Suppressor macrophage treated with lipopolysaccharide for 4 hours (primary cell): ENCODE measurements at places on chromosomes 3 and 15.

- peak; percentile 39 for DNase-seq
Observed at GRCh38 chr3:43071313-43071893, 34.5 kb downstream of the POMGNT2 start.

- no peak for DNase-seq
Observed at GRCh38 chr3:175226444-175226843, 367.3 kb downstream of the NAALADL2 start.

DNA sequence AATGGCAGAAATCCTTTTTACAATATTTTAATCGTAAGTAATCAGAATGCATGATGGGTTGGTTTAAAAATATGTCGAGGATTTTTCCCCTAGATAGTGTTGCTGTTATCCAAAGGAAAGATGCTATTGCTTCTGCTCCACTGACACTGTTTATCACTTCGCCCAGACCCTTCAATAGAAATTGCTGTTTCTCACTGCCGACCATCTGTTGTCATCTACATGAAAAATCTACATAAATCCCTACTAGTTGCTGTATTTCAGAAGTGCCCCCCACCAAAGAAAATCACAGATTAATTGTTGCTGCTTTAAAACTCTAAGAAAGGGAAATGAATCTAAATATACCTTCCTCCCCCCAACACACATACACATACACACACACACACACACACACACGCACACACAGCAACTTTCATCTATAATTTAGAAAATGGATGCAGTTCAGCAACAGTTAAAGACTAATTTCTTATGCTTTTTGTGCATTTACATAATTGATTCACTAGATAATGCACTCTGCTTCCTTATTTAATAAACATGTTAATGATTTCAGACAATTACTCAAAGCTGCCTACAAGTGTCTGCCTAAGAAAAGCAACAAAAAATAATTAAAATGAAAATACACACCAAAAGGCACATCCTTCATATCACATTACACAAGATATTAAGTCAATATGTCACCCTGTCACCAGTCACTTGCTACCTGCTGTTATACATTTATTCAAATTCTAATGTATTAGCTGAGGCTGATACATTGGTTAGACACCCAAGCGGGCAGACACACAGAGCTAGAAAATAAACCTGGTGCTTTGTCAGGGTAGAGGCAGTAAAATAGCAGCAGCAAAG is 82.8 kb downstream of the RORA start:
- no peak for DNase-seq

DNA sequence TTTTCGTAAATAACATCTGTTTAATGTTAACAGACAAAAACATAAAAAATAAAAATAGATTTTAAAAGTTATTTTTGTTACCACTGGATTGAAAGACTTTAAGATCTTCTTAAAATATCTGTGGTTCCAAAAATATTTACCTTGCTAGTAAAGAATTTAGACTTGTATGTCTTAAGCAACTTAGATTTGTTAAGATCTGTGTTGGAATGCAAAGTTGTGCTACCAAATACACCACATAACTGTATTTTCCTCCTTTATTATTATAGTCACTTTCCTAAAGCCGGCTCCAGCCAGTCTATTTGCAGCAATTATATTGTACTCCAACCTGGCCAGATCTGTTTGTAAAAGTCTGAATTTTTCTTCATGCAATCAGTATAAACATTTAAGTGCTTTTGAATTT is 63.7 kb downstream of the SPRED1 start:
- no peak for DNase-seq

DNA sequence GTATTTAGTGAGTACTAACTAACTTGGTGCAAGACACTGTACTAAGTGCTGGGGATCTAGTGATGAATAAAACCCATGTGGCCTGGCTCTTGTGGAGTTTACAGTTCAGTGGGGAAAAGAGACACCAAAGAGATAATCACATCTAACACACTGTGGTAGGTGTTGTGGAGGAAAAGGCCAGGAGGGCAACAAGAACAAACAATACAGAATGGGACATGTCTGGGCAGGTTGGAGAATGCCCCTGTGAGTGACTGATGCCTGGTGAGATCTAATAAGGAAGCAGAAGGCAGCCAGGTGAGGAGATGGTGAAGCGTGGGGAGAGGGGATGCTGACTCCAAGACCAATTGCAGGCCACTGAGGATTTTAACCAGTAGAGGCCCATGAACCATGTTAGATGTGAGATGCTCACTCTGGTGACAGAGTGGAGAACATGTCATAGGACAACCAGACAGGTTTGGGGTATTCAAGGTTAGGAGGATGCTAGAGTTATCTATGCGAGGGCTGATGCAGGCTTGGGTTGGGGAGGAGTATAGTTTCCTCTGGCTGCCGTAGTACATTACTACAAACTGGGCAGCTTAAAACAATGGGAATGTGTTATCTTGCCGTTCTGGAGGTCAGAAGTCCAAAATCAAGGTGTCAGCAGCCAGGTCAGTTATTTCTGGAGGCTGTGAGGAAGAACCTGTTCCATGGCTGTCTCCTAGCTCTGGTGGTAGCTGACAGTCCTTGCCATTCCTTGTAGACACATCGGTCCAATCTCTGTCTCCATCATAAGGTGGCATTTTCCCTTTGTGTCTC is 81.4 kb downstream of the ARNT2 start:
- DNase-seq: no peak

GRCh38 chr15:24761704-24762302 is 86.2 kb downstream of the NPAP1 start:
- DNase-seq: no peak

DNA sequence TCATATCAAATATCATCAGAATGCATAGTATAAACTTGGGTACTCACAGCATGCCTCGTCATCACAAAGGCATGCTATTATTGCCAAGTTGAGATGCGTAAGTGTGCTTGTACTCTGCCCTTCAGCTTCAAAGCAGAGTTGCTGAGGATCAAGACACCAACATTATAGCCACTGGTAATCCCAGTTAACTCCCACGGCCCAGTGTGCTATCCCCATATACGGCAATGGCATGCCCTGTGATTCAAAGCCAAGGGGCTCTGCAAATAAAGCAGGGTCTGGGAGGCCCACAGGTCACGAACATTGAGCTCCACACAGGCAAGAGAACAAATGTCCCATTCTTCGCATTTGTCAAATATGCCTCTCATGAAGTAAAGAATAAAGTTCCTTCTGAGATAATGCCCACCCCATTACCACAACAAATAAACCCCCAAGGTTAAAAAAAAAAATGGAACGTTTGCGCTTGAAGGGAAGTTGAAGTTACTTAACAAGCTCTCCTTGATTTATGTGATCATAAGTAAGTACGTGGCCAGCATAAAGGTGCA is 298.1 kb upstream of the NECTIN3 start:
- no peak for DNase-seq

DNA sequence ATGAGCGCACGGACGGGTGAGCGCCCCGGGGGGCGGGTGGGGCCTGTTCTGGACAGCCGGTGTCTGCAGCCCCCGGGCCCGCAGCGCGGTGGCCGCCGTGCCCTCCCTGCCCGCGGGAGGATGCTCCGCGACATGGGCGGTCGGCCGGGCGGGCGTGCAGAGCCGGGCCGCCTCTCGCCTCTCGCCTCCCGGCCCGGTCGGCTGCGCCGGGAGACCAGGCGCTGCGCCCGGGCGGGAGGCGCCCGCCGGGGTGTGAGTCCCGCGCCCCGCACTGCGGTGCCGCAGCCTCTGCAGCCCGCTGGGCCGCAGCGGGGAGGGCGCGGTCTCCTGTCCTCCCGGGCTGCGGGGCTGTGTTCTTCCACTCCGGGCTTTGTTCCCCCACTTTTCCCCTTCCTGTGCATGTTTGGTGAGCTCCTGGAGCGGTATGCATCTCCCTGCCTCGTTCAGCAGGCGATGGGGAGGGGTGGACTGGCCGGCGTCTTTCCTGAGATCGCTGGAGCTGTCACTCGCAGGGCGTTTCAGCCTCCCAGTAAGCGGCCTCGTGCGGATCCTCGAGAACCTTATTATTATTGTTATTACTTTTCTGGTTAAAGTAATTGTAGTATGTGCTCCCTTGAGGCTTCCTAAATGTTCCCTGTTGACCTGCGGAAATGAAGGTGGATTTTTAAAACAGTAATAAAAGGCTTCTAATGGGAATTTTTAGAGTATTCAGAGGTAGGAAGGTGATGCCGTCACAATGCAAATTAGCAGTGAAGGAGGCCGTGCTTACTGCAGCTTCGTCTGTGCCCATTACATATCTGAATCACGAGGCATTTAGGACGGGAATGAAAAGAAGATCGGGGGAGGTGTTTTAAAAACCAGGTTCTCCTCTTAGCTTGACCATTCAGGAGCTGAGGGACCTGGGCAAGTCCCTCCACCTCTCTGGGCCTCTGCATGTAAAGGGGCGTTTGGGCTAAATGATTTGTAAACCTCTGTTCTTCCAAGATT is 593 bp downstream of the TMOD2 start:
- no peak for DNase-seq

DNA sequence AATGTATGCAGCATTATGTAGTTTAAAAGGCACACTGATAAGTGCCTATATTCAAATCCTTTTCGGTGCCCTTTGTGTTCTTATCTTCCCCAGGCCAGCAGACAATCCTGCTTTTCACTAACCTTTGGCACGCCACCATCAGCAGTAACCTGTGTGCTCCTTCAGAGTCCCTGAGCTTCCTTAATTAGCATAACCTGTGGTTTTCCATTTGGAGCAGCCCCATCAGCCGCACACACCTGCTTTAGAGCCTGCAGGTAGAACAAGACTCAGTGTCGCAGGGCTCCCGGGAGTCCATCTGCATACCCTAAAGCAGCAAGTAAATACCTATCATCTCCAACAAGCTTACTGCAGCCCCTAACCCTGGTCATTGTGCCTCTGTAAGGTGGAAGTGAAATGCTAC is 755.1 kb downstream of the ROBO2 start:
- DNase-seq: no peak

DNA sequence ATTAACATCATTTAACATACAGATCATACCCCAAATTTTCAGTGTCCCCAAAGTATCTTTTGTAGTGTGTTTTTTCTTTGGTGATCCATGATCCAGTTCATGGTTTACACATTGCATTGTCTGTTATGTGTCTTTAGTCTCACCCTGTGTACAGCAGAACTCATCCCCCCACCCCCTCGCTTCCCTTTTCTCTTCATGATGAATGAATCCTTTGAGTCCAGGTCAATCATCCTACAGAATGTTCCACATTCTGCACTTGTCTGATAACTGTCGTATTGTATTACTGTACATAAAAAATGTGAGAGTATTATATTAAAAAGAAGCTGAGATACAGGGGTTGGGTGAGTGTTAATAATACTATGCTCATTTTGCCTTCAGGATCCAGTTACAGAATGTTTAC is 14.6 kb upstream of the NIT2 start:
- no peak for DNase-seq

GRCh38 chr3:13197795-13198194 is 124.6 kb upstream of the IQSEC1 start:
- no peak for DNase-seq

DNA sequence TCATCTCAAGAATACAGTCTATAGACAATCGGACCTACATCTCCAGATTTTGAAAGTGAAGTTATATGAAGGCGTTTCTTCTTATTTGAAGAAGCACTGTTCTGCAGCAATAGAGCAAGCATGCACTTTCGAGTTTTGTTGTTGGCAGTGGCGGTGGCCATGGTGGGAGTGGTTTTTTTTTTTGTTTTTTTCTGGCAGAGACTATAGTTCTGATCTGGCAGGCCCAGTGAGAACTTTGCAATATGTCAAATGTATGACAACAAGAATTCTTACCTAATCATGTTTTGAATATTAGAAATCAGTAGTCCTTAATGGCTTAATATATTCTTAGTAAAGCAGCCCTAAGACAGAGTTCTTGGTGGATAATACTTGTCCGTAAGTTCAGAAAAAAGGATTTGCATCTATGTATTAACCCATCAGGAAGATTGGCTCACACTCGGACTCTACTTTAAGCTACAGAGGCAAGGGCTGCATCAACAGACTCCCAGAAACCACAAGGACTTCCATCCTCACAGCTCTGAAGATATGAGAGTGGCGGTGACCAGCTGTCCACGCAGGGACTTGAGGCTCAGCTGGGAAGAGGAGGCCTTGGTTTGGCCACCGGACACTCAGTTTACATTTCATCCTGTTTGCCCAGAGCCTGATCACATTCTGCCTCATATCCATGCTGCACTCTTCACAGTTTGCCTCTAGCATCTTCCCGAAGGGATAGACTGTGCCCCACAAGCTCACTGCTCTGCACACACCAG is 124.1 kb upstream of the THBS1 start:
- DNase-seq: no peak

DNA sequence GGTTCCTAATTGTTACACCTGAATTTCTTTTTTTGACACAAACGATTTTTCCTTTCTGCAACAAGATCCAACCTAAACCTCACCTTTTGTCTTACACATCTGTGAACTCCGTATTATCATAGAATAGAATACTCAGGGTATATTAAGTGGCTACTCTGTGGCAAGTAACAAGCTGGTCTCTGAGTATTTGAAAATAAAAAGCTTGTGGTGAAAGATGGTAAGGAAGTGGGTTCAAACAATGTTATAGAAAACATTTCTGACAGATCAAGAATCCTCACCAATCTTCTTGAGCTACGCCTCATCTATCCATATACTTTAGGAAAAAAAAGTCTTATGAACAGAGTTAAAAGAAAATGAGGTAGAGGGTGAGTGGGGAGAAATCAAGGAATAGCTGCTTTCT is 3.5 kb upstream of the ANKRD28 start:
- DNase-seq: no peak

DNA sequence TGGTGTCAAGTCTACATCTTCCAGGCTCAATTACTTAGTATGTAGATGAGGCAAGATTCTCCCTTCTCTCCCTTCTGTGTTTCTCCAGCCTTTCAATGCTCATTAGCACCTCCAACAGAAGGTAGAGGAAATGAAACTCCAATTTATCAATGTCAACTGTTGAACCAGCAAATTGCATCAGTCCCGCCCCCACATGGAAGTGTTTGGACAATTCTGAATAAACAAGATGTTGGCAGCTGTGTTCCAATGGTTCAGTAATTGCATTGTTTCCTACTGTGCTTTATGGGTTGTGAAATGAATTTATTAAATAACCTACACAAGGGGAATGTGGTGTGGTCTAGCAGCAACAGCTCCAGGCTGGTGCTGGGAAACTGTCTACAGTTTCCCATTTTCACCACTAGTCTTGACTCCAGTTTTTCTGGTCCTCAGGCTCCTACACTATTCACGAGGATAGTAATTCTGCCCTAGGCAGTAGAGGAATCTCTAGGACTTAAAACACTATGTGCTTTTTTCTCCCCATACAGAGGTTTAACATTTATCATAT is 91.9 kb downstream of the MB21D2 start:
- DNase-seq: peak; percentile 64

- no peak for DNase-seq
Observed at GRCh38 chr3:23735535-23736326, 70.0 kb upstream of the UBE2E1 start.

- no peak for DNase-seq
Observed at GRCh38 chr3:171462224-171462623, 2.0 kb upstream of the TNIK start.

DNA sequence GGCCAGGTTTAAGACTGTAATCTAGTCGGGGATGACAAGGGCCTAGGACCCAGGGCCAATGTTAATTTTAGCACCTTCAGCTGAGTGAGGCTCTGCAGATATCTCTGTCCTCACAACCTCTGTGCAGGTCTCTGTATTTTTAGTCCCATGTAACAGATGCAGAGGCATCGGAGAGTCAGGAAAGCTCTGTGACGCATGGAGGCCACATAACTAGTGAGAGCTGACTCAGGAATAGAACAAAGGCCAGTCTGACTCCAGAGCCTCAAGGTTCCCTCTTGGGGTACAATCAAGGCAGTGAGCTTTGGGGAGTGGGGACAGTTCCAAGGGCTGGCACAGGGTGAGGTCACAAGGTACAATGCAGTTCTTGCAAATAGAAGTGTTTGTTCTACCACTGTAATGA is 31.0 kb downstream of the FSTL1 start:
- DNase-seq: no peak

- DNase-seq: no peak
Observed at GRCh38 chr15:57872281-57873030, 165.9 kb downstream of the POLR2M start.
